ENCODE measurements at places on chromosomes 3 and 15. TPM values are rescaled to one million over a fixed set of nuclear protein-coding genes. Genes with fewer than 3 reads are reported as not detected.

DNA sequence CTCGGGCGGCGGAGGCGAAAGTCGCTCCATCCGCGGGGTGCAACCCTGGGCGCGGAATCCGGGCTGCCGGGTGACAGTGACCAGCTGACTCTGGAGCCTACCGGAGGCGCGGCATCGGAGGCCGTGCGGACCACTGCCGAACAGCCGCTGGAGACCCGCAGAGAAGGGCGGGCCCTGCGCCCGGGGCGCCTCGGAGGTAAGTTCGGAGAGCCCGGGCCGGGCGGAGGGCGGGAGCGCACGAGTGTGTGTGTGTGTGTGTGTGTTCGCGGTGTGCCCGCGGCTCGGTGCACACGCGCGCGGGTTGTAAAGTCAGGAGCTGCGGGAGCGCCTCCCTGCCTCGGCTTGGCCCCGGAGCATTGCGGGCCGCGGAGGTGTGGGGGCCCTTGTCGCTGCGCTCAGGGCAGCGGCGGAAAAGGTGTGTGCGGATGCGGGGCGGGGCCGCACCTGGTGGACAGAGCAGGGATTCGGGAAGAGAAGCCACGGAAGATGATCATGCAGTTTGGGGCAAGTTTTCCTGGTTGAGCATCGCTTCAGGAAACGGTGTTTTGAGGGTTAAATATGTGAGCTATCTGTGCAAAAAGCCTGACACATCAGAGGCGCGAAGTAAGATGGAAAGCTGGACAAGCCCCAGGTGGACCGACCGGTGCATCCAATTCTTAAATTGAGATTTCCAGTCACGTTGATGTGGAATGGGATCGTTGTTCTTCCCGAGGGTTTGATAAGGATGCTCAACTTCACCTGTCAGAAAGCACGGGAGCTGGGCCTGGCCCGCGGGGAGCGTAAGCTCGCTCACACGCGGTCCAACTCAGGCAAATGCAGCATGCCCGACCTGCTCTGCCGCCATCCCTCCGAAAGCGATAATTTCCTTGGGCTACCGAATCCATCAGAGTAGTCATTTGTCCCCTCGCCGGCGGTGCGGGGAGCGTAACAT, 474 bp downstream of the MINAR1 start:
- H3K36me3 ChIP-seq: no peaks in the 10 kb centered on the region
- no peak for DNase-seq
- H3K27me3 ChIP-seq: peaks cover 29% of the 10 kb centered on the region
- no peak overlapping the region for H3K4me3 ChIP-seq
- H3K27ac ChIP-seq: no peak overlapping the region

GRCh38 chr15:48494631-48495030, 150.9 kb downstream of the FBN1 start:
- H3K27me3 ChIP-seq: no peaks in the 10 kb centered on the region
- no peaks in the 10 kb centered on the region for H3K36me3 ChIP-seq
- no peak overlapping the region for H3K4me3 ChIP-seq
- no peak for DNase-seq

- H3K27ac ChIP-seq: no peak overlapping the region
- no peak for DNase-seq
- H3K27me3 ChIP-seq: no peaks in the 10 kb centered on the region
- H3K4me3 ChIP-seq: no peak overlapping the region
- no peaks in the 10 kb centered on the region for H3K36me3 ChIP-seq
Observed at GRCh38 chr3:105915524-105915923, 46.7 kb upstream of the CBLB start.

GRCh38 chr15:66723826-66724731, 22.0 kb downstream of the SMAD6 start:
- H3K27me3 ChIP-seq: no peaks in the 10 kb centered on the region
- H3K27ac ChIP-seq: no peak overlapping the region

DNA sequence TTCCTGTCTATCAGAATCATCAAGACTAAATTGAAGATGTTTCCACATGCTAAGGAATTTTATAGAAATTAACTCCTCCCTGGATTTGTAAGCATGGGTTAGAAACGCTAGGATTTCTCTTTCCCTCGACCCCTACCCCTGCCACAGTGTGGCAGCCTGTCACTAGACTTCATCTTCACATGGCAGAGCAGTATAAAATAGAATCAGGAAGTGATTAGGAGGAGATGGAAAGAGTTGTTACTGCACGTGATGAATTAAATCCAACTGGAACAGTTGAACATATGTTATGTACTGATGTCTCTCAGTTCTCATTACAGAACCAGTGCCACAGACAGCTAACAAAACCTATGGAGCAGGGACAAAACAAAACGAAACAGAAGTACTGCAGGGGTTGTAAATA, 130.0 kb upstream of the BNIP2 start:
- H3K27me3 ChIP-seq: no peaks in the 10 kb centered on the region
- no peak overlapping the region for H3K4me3 ChIP-seq
- peaks cover 6% of the 10 kb centered on the region for H3K4me1 ChIP-seq
- DNase-seq: no peak
- no peaks in the 10 kb centered on the region for H3K36me3 ChIP-seq

DNA sequence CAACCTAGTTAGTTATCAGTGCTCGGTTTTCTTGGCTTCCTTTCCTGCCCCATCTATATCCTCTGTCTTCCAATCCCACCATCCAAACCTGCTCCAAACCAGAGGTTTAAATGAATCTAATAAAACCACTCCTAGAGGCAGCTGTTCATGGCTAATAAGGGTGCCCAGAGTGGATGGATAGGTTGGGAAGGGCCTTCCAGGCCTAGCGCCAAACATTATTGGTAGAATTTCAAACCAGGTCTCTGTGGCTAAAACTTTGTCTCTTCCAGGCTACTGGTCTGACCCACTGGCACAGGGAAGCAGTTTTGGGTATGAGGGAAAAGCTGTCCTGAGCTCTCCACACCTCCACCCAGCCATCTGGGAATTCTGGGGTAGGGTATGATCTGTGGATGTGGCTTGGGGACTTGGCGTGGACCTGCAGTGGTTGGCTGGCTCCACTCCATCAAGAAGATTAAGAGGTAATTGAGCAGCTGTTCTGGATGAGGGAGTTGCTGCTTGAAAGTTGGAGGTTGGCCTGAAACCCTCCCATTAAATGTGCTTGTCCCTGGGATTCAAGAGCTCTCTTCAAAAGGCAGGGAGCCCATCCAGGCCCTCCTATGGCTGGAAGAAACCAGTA, 29.3 kb upstream of the INSYN1 start:
- no peaks in the 10 kb centered on the region for H3K36me3 ChIP-seq
- H3K4me3 ChIP-seq: no peak overlapping the region
- no peak overlapping the region for H3K27ac ChIP-seq
- no peaks in the 10 kb centered on the region for H3K4me1 ChIP-seq
- DNase-seq: no peak
- H3K27me3 ChIP-seq: peaks cover 9% of the 10 kb centered on the region

DNA sequence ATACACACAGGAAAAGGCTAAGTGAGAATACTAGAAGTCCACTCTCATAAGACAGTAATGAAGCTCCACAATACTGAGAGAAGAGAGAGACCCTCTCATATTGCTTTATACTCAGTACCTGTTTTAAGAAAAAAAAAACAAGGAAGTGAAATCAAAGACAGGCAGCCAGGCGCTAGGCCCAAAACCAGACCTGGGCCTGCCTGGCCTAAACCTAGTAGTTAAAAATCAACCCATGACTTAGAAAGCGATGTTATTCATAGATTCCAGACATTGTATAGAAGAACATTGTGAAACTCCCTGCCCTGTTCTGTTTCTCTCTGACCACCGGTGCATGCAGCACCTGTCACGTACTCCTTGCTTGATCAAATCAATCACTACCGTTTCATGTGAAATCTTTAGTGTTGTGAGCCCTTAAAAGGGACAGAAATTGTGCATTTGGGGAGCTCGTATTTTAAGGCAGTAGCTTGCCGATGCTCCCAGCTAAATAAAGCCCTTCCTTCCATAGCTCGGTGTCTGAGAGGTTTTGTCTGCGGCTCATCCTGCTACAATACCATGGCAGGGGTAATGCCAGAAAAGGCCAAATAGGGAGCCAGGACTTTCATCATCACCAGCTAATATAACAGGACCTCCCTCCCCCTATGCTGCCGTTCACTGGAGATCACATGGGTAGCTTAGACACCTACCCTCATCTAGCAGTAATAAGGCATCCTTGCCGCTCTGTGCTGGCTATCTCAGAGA, 1294.1 kb downstream of the NSUN3 start:
- no peak overlapping the region for H3K4me3 ChIP-seq
- H3K4me1 ChIP-seq: no peaks in the 10 kb centered on the region
- no peaks in the 10 kb centered on the region for H3K27me3 ChIP-seq
- no peak overlapping the region for H3K27ac ChIP-seq
- no peak for DNase-seq

DNA sequence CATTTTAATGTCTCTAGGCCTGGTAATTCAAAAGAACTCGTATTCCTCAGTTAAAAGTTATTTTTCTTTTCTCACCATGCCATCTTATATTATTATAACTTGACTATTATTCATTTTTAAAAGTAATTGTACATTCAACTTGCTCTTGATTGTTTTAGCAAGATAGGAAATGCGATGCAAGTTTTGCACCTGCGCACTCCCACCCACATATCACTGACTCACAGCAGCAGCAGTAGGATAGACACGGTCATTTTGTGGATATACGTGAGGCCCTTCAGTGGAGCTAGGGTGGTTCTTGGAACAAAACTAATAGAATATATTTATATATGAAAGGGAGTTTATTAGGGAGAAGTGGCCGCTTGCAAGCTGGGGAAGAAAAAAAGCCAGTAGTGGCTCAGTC, 95.5 kb upstream of the UBE3A start:
- no peaks in the 10 kb centered on the region for H3K27me3 ChIP-seq
- no peak overlapping the region for H3K27ac ChIP-seq
- H3K4me3 ChIP-seq: no peak overlapping the region
- DNase-seq: no peak

- no peak overlapping the region for H3K4me3 ChIP-seq
- H3K27me3 ChIP-seq: no peaks in the 10 kb centered on the region
- no peaks in the 10 kb centered on the region for H3K36me3 ChIP-seq
- H3K27ac ChIP-seq: no peak overlapping the region
- H3K4me1 ChIP-seq: no peaks in the 10 kb centered on the region
Observed at GRCh38 chr3:141360888-141361598, 7.3 kb upstream of the ZBTB38 start.

DNA sequence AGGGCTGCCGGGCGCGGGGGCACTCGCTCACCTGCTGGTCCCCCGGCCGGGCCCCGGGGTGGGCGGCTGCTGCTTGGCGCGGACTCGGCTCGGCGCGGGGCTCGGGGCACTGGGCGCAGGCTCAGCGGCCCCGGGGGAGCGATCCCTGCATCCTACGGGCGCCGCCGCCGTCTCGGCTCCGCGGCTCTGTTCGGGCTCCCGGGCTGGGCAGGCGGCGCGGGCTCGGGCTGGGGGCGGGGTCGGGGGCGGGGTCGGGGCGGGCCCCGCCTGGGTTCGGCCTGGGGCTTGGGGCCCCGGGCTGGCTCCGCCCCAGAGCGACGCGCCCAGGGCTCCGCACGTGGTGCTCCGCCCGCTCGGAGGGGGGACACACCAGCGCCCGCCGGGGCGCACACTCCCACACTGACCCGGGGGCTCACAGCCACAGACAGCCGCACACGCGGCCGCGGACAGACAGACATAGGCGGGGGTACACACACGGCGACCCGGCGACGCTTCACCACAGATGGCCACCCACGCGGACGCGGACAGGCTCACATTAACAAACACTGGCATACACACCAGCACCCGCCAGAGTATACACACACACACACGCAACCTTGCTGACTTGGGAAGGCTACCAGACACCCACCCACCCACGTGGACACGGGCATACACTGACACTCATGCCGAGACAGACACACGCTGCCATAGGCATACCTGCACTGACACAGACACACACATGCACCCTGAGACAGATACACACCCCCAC, at the start of gene SCN5A:
Gene SCN5A (minus strand): TSS at position 188 of the 748 bp plus-strand sequence. CDS start 16,380 bp downstream, outside the sequence.
- no peaks in the 10 kb centered on the region for H3K4me1 ChIP-seq
- DNase-seq: no peak
- H3K36me3 ChIP-seq: no peaks in the 10 kb centered on the region
- H3K27ac ChIP-seq: no peak within 1 kb of the TSS
- H3K27me3 ChIP-seq: peaks cover 2% of the 10 kb centered on the region

- no peaks in the 10 kb centered on the region for H3K36me3 ChIP-seq
- H3K4me3 ChIP-seq: no peak overlapping the region
- DNase-seq: peak; percentile 49
- no peak overlapping the region for H3K27ac ChIP-seq
Observed at GRCh38 chr3:129827765-129828164, 65.7 kb downstream of the TMCC1 start.

DNA sequence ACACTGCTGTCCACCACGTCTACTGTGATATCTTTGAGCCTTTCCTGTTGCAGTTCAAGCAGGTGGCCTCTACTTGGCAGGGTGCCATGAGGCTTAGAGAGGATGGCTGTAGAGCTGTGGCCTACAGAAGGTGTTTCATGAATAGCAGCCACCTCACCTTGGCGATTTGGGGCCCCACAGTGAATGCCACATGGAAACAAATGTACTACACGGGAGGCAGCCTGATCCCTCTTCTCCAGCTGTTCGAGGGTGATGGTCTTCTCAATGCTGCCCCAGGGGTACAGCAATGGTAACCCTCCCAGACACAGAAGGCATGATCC, 70.7 kb downstream of the FAM43A start:
- no peaks in the 10 kb centered on the region for H3K4me1 ChIP-seq
- H3K4me3 ChIP-seq: no peak overlapping the region
- peaks cover 21% of the 10 kb centered on the region for H3K27me3 ChIP-seq

GRCh38 chr3:116140100-116140689, 305.1 kb downstream of the LSAMP start:
- H3K27me3 ChIP-seq: no peaks in the 10 kb centered on the region
- no peaks in the 10 kb centered on the region for H3K4me1 ChIP-seq

GRCh38 chr3:197499427-197499826, 56.3 kb downstream of the BDH1 start:
- H3K4me1 ChIP-seq: no peaks in the 10 kb centered on the region
- H3K27me3 ChIP-seq: no peaks in the 10 kb centered on the region
- no peak overlapping the region for H3K27ac ChIP-seq
- H3K4me3 ChIP-seq: no peak overlapping the region
- no peak for DNase-seq

DNA sequence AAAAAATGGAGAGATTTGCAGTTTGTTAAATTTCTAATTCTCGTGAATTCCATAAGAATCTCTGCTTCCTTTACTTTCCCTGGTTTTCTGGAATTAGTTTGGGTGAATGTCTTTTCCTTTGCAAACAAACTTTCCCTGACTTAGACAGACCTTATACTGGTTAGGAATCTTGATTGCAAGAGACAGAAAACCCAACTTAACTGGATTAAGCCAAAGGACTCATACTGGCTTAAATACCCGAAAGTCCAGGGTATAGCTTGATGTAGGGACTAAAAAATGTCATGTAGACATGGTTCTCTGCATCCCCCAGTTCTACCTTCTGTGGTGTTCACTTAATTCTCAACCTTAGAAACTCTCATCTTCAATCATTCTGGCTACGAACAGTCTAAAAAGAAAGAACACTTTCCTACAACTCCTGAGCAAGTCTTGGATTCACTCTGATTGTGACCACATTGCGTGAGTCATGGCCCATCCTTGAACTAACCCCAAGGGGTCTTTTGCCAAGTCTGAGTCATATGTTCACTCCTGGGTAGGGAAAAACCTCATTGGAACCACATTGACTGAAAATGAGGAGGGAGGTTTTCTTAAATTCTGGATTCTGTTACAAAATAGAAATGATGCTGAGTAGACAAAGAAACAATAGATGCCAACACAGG, 136.0 kb upstream of the DAZL start:
- no peak overlapping the region for H3K4me3 ChIP-seq
- no peaks in the 10 kb centered on the region for H3K36me3 ChIP-seq
- no peaks in the 10 kb centered on the region for H3K4me1 ChIP-seq
- DNase-seq: no peak

GCSAM gene
- 20.2 TPM for total RNA-seq

PLA2G4E gene
- not detected for total RNA-seq

CPNE9 gene
- not detected for total RNA-seq

SPTSSB gene
- total RNA-seq: 0.12 TPM

CHCHD4 gene
- total RNA-seq: 5.3 TPM

TNNC1 gene
- total RNA-seq: 8.8 TPM

FAM107A gene
- not detected for total RNA-seq
